Activated CD4-positive, alpha-beta T cell treated with anti-CD3 and anti-CD28 coated beads, Interleukin-10, Interleukin-2, amounts not matched to agents 100 ng/mL and 50 ng/mL, durations not matched to agents 16 hours and 8 hours (primary cell): ENCODE measurements at places on chromosomes 1 and 21.

- DNase-seq: no peak
Observed at GRCh38 chr1:161973924-161974845, 49.5 kb downstream of the OLFML2B start.

- DNase-seq: no peak
Observed at GRCh38 chr1:81731989-81732388, 68.7 kb upstream of the ADGRL2 start.

DNA sequence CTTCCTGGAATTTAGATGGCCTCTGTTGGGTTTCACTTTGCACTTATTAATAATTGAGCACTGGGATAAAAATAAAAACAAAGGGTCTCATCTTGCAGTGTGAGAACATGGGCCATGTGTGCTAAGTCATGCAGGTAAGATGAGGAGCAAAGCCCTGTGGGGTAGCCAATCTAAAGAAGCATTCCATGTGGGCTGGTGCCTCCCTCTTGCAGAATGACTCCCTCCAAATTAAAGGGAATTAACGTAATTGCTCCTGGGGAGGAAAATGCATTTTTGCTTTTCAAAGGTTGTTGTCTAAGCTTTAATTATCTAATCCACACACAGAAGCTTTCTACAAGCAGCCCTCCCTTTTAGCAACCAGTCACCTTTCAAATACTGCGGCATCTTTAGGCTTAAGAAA, 69.8 kb downstream of the CDC14A start:
- DNase-seq: no peak

GRCh38 chr1:187167555-187167954, 338.8 kb downstream of the PLA2G4A start:
- no peak for DNase-seq

- DNase-seq: peak; percentile 79
Observed at GRCh38 chr1:163697137-163697536, 375.4 kb downstream of the NUF2 start.

DNA sequence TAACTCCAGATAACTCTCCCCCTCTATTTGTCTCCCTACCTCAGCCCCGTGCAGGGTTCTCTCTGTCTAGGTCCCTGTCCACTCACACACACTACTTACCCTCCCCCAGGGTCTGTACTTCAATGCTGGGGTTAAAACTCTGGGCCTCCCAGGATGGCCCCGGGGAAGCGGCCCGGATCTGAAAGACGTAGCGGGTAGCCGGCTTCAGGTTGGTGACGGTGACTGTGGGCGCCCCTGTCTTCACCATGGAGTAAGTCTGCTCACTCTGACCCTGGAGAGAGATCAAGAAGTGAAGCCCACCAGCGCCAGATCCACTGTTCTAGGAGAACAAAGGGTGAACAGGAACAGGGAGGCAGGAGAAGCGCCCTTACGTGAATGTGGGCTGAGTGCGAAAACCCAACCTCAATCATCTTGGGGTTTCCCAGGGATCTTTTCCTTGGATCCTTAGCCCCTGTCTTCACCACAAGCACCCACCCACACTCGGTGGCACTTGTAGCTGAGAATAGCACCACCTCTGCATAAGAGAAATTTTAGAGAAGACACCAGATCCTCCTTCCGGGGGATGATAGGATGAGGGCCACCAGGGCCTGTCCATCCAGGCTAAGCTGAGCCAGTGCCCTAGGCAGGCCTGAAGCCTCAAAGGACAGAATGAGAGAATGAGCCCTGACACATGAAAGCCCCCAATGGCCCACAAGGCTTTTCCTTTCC, 33.5 kb downstream of the EPHA10 start:
- no peak for DNase-seq

DNA sequence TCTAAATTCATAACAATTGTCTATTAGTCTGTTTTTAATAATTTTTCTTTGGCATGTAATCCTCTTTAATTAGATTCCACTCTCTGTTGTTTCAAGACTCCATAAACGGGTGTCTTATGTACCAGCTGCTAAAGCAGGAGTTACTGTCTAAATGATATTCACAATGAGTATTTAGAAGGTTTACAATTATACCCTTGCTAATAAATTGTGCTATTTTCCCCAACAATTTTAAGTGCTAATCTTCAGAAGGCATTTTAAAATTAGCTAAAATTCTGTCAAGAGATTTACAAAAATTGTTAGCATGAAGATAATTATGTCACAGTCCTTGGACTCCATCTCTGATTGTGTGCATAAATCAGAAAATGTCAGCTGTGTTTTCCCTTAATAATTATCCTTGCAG, 83.7 kb downstream of the DPYD start:
- DNase-seq: no peak

GRCh38 chr21:36859744-36860501, 106.5 kb downstream of the HLCS start:
- peak; percentile 56 for DNase-seq

DNA sequence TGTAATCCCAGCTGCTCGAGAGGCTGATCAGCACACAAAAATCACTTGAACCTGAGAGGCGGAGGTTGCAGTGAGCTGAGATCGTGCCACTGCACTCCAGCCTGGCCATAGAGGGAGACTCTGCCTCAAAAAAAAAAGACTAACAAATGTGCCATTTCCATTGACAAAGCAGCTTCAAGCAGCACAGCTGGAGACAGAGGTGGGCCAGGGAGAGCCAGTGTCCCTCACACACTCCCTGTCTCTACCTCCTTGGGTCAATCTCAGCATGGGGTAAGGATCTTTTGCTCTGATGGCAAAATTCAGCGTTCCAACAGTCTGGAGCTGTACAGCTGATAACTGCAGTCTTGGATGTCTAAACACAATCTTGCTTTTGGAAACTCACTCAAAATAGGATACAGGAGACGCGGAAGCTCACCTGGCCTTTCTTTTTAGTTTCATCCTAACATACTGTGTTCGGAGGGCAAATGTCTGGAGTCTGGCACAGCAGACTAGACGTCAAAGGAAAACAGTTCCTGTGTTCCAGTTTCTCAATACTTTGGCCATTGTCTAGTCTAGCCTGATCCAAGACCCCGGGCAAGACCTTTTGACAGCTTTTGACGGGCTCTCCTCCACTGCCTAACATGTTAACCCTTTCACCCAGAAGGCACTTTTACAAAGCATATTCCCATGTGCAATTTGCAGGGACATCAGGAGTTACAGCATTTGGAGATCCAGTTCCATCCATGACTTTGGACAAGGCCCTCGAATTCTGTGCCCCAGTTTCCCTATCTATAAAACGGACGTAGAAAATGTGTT, 2.9 kb downstream of the RCC2 start:
- no peak for DNase-seq

DNA sequence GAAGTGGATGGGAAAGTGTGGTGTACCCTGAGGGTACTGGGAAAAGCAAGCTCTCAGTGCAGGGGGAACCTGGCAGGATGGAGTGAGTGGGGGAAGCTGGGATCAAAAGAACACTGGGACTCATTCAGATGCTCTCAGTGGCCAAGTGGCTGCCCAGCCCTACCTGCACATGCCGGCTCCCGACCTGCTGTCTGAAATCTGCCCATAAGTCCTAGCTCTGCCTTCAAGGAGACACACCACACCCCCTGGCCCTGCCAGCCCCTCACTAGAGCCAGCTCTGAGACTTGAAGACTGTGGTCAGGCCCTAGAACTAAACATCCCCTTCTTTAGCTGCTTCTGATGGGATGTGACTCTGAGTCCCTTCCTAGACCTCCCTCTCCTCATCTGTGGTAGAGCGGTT, 2.2 kb downstream of the TMEM54 start:
- no peak for DNase-seq

GRCh38 chr21:42971897-42972275, 2.5 kb upstream of the PKNOX1 start:
- no peak for DNase-seq

DNA sequence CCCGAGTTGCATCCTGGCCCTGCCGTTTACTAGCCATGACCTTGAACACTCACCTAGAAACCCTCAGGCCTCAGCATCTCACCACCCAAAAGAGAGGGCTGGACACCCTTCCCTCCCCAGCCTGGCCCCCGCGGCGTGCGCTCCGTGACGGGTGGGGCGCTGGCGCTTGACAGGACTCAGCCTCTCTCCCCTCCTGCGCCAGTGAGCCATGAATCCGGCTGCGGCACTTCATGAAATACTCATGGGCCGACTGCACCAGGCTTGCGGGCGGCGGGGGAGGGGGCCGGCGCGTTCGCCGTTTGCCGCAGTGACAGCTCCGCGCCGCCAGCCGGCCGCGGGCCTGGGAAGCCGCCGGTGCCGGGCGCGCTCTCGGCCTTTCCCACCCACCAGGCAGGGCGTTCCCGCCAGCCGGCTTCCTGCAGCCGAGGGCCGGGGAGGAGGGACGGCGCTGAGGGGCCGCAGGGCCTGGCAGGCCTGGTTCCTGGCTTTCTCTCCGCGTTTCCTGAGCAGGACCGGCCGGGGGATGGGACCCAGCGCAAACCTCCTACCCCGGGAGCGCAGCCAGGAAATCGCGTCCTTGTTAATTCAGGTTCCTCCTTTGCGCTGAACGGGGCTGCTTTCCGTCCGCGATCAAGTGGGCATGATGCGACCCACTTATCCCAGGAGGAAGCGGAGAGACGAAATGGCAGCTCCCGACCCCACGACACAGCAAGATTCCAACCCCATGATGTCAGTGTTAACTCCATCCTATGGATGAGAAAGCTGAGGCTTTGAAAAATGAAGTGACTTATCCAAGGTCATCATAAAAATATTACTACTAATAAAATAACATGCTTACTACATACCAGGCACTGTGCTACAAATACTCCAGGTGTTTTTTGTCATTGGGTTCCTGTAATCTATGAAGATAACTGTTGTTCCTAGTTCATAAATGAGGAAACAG, 9.1 kb upstream of the LUZP1 start:
- DNase-seq: peak; percentile 46

GRCh38 chr1:6246497-6247467, 2.8 kb downstream of the HES3 start:
- peak; percentile 84 for DNase-seq

GRCh38 chr1:88221411-88221810, 462.7 kb upstream of the PKN2 start:
- no peak for DNase-seq

DNA sequence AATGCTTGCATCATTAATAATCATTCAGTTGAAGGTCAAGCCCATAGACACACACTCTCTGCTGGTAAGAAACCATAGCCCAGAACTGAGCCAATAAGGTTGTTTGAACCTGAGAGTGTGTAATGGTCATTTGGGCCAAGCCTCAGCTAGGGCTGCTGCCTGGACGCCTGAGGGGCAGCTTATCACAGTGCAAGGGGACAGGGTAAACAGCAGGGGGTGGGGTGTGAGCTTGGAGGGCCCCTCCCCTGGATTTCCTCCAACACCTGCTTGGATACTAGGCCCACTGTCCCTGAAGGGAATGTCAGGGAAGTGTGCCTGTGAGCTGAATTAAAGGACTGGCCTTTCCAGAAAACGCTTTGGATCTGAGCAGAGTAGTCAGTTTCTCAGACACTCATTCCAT, 24.6 kb upstream of the CNTN2 start:
- DNase-seq: no peak

DNA sequence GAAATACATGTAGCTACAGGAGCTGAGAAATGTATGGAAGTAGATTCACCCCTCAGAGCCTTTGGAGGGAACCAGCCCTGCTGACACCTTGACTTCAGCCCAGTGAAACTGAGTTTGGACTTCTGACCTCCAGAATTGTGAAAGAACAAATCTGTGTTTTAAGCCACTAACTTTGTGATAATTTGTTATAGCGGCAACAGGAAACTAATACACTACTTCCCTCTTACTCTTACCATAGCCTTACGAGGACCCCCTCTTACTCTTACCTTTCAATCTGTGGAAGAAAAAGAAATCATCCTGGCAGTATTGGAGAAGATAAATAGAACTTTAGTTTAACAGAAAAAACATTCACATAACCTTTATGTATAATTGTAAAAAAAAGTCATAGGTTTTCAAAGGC, 353.6 kb upstream of the USP24 start:
- no peak for DNase-seq

- DNase-seq: peak; percentile 86
Observed at GRCh38 chr1:23528250-23528978, 2.6 kb downstream of the E2F2 start.

GRCh38 chr1:6723621-6724428, 22.2 kb upstream of the DNAJC11 start:
- no peak for DNase-seq

GRCh38 chr1:36006941-36007500, 76.1 kb downstream of the AGO3 start:
- no peak for DNase-seq

DNA sequence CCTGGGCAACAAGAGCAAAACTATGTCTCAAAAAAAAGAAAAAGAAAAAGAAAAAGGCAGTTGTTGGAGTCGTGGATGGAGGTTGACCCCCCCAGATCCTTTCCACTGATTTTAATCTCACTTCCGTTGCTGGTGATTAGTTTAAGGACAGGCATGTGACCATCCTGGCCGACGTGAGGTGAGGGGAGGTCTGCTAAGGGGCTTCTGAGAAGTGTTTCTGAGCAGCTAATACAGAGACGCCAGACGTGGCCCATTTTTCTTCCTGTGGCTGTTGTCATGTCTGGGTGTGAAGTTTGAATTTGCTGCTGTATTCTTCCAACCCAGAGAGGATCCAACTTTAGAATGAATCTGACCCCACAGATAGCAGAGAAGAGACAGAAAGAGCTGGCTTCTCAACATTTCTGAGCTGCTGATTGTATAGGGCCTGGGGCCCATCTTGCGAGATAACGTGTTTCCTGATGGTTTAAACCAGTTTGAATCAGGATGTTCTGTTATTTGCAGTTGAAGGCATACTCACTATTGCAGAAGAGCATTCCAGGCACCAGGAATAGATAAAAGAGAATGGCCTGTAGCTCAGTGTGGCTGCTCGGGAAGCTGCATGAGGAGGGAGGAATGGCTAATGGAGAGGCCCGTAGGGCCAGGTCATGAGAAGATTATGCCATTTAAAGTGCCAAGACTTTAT, 22.8 kb upstream of the SSBP3 start:
- no peak for DNase-seq

- DNase-seq: no peak
Observed at GRCh38 chr1:243440406-243440805, 184.6 kb downstream of the SDCCAG8 start.

- DNase-seq: no peak
Observed at GRCh38 chr1:59695252-59695651, 119.5 kb upstream of the HOOK1 start.

GRCh38 chr1:107710005-107710404, 255.0 kb downstream of the VAV3 start:
- DNase-seq: no peak

DNA sequence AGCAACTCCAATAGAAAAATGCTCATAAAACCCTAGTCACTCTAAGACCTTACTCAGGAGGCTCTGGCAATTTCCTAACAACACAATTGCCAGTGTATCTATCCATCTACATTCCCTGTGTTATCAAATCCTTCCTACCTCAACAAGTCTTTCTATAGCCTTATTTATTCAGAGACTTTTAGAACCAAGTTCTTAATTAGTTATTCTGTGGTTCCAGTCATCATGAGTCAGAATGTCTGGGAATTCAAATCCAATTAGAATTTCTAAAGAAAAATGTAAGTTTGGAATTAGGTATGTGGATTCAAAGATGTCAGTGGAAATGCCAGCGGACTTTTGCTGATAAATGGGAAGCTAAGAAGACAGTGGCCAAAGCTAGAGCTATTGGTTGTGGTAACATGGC, 302.6 kb upstream of the C1orf87 start:
- DNase-seq: no peak
